ENCODE measurements at places on chromosomes 11 and 22.

GRCh38 chr11:1504581-1505290 lies 18.2 kb upstream of the MOB2 start:
- DNase-seq = no peak

- DNase-seq = no peak
Observed at GRCh38 chr22:50208939-50209892, 8.4 kb downstream of the SELENOO start.

- no peak for DNase-seq
Observed at GRCh38 chr11:120928627-120929026, 95.3 kb upstream of the TBCEL start.

DNA sequence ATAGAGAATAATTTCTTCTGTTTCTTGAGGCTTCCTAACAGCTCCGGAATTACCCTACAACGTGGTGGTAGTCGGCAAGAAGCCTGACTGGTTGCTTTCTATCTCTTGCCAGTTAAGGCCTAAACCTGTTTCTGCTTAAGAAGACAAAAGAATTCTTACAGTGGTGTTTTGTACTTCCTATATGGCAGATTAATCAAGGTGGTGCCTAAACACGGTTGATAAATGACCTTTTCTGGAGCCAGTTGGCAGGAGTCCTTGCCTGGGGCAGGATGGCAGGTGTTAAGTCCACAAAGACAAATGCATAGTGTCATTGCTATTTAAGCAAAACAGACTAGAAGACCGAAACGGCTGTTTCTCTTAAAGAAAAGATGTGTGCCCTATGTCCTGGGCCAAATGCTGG lies 9.9 kb downstream of the GVQW3 start:
- DNase-seq = no peak

GRCh38 chr11:6920702-6921101 lies at the start of gene OR2D3:
TSS of gene OR2D3 (plus strand) at chr11:6921002. CDS start at chr11:6921002, 0 bp downstream.
- no peak for DNase-seq

DNA sequence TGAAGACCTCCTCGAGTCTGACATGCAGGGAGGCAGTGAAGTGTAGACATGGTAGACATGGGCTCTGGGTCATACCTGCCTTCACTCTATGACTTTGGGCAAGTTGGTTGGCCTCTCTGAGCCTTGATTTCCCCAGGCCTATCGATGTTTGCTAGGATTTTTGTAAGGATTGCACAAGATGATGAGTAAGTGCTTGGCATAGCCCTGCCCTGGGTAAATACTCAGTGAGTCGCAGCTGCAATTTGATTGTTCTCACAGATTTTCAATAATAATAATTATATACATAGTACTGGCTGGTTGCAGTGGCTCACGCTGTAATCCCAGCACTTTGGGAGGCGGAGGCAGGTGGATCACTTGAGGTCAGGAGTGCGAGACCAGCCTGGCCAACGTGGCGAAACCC lies 18.1 kb downstream of the MCM5 start:
- DNase-seq = no peak

DNA sequence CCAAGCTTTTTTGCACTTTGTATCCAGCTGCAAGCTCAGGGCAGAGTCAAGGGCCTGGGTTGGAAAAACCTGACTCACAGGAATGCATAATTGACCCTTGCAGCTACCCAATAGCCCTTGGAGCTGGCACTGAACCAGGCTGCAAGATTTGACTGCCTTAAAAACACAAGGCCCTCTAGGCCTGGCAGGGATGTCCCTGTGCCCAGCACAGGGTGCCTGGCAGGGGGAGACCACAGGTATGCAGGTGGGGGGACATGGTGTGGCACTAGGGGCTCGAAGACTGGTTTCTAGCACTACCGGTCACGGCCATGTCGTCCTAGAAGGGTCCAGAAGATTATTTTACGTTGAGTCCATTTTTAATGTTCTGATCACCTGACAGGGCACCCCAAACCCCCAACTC lies 30.2 kb downstream of the SBF1 start:
- no peak for DNase-seq

- DNase-seq = no peak
Observed at GRCh38 chr11:8059571-8060011, 21.4 kb upstream of the TUB start.

DNA sequence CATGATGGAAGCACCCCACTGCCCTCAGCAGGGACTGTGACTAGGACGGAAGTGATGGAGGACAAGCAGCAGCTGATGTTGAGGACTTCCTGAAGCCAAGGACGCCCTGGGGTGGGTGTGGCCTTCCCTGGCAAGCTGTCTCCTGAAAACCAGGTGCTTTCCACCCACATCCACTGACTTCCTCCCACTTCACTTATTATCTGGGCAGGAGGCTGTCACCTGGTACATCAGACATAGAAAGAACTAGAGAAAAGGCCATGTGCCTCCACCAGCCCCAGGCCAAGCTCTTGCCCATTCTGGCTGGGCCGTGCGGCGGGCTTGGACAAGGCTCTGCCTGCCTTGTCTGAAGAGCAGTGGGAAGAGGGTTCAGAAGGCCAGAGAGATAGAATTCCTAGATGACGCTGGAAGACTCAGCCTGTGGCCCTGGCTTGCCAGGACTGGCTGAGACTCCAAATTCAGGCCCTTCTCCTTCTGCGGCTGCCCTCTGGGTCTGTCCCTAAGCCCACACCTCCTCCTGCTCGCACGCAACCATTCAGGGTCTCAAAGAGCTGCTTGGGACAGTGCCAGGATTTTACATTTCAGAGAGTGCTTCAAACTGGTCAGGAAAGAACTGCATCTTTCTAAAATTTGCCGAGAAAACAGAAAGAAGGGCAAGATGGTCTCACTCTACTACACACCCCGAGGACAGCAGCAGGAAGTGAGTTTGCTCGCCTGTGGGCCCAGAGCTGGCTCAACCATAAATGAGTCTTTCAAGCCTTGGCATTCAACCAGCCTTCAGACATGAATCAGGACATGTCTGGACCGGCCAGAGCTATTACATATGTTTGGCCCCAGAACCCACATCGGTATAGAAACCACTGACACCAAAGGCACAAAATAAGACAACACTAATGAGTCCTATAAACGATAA lies 13.3 kb downstream of the ARHGAP1 start:
- no peak for DNase-seq

GRCh38 chr22:28896611-28897010 lies 13.2 kb downstream of the ZNRF3 start:
- DNase-seq = no peak

DNA sequence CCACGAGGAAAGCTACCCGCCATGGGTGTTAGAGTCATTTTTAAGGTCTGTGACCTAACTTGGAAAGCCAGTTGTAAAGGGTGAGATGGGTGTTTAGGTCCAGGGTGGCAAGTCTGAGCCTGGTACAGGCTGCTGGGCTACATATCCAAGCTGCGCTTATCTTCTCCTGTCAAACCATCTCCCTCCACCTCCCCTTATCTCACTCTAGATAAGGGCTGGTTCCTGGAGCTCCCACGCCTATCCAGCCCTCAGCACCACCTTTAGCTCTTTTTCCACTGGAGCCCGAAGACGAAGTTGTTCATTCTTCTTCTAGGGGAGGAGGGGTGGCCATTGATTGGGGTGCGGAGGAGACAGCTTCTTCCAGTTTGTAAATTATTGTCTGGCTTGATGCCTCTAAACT lies 48.5 kb downstream of the MICAL2 start:
- no peak for DNase-seq

GRCh38 chr11:17772704-17773600 lies 38.4 kb downstream of the KCNC1 start:
- DNase-seq = no peak

DNA sequence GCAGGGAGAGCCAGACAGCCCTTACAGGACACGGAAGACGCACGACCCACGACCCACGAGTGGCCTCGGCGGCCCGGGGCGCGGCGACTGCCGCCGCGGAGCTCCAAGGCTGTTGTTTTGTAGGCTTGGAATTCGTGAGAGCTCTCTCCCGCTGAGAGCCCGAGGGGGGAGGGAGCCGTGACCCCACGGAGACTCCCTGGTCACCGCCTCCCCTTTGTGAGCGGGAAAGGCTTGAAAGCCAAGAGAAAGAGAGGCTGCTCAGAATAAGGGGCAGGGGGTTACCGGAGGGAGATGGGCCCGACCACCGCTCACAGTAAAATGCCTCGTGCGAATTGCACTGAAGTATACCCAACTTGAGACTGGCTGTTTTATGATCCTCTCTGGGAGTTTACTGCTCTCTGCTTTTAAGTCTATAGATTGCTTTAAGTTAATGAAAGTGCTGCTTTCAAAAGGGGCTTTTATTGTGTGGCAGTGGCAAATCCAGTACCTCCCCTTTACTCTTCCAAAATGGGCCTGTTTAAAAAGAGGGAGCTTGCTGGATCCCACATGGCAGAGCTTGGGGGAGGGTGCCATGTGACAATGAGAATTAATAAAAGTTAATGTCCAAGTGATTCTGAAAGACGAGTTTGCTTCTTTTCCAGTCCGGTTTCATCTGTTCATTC lies 2.9 kb downstream of the PKNOX2 start:
- no peak for DNase-seq

- DNase-seq = no peak
Observed at GRCh38 chr11:111063726-111064517, 181.6 kb upstream of the POU2AF2 start.

GRCh38 chr22:39718206-39718605 lies 147.7 kb downstream of the CACNA1I start:
- no peak for DNase-seq

DNA sequence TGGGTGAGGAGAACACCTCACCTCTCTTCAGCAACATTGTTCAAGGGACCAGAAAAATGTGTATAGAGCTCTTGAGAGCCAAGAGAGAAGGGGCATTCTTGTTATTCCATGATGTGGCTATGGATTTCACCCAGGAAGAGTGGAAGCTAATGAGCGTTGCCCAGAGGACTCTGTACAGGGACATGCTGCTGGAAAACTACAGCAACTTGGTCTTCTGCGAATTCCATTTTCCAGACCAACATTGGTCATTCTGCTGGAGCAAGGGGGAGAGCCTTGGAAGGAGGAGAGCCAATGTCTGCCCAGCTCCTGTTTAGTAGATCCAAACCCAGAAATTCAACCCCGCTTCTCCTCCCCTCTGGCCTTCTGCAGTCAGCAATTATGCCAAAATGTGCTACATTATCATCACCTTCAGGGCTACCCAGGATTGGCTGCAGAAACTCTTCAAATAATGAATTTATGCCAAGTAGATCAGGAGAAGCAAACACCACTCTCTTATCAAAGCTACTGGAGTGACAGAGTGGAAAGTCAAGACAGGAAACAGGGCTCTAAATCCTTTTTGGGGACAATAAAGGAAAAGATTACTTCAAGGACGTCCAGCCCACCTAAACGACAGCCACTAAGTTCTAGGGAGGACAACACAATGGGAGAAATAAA lies 707.5 kb upstream of the LUZP2 start:
- DNase-seq = no peak

- DNase-seq = no peak
Observed at GRCh38 chr22:40400159-40400558, 29.8 kb downstream of the SGSM3 start.

- DNase-seq = no peak
Observed at GRCh38 chr11:80733790-80734189, 1293.0 kb upstream of the TENM4 start.

Measured in activated naive CD8-positive, alpha-beta T cell treated with anti-CD3 and anti-CD28 coated beads, Interleukin-2, amount 50 U/mL, for 16 hours (primary cell).